ENCODE measurements at places on chromosomes 7 and 10.

GRCh38 chr7:154503962-154504550, 451.9 kb downstream of the DPP6 start:
- DNase-seq, result peak; percentile 5

DNA sequence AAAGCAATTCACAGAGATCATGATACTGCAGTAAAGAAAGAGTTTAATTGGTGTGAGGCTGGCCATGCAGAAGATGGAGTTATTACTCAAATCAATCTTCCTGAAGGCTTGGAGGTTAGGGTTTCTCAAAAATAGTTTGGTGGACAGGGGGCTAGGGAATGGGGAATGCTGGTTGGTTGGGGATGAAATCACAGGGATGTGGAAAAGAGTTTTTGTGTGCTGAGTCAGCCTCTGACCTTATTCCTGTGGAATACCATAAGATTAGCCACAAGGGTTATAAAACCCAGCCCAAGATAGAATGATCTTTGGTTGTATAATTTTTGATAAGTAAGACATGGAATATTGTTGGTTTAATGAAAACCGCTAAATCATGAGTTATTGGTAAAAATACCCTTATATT, 764.3 kb downstream of the TYW1 start:
- no peak for DNase-seq

- DNase-seq, result peak; percentile 18
Observed at GRCh38 chr7:47968847-47969774, 10.3 kb downstream of the HUS1 start.

DNA sequence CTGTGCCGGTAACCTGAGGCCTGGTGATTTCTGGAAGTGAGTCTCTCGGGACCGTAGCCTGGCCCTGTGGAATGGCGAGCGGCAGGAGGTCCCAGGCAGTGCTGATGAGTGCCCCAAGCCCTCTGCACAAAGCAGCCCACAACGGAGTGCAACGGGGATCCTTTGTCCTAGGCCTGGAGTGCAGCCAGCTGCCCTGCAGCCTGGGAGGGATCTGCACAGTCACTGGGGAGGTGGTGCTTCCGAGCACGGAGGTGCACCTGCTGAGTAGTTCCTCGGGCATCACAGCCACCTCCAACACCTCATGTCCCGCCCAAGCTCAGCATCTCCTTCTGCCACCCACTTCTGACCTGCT, 162.8 kb upstream of the ZMIZ1 start:
- DNase-seq, result no peak

DNA sequence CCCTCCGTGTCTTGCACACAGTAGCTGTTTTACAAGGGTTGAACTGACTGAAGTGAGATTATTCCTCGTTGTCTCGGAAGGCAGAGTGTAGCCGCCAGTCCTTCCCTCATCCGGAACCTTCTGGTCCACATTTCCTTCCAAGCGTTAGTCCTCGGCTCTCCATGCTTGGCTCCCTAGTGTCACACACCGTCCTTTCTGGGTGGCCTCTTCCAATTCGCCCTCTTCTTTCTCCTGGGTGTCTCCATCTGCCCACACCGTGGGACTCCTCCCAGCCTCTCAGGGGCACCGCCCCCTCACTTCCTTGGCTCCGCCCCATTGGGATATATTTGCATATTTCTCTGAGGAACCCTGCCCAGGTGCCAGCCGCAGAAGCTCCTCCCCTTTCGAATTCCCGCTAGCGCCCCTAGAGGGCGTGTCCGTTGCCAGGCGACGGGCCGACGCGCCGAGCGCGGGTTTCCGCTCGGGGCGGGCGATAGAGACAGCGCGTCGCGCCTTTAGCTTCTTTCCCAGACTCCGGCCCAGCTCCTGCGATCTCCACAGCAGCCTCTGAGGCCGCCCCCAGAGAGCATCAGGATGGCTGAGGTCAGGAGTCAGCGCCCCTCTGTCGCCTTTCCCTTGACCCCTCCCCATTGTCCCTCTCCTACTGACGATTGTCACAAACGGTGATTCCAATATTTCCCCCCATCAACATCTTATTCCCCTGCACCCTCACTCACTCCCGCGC, at the start of gene CFAP58:
Gene CFAP58, plus strand, starts transcription at position 509 of the 724 bp plus-strand sequence. Its CDS starts 65 bp downstream, at position 574.
- peak; percentile 59 for DNase-seq

DNA sequence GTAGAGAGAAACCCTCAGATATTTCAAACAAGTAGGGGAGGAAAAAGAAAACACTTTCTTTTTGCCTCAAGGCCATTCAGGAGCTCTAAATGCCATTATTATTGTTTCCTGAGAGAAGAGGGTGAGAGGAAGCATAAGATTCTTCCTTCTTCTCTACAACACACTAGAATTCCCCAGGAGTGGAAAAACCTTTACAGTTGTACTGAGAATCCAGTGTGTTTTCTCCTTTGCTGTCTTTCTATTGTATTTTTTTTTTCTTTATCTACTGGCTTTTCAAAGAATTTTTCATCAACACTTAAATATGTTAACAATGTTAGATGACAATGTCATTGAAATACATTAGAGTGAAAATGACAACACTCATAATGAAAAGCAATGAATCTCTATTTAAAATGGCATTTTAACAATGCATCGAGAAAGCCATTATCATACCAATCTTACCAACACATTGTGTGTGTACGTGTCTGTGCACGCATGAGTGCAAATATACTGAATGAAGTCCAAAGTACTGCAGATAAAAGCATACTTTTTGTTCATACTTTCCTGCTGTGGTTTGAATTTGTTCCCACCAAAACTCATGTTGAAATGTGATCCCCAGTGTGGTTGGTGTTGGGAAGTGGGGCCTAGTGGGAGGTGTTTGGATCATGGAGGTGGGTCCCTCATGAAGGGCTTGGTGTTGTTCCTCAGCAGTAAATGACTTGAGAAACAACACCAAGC, 24.2 kb upstream of the MACC1 start:
- no peak for DNase-seq

GRCh38 chr10:86306628-86307278, 59.8 kb downstream of the GRID1 start:
- no peak for DNase-seq

- no peak for DNase-seq
Observed at GRCh38 chr7:128003787-128004186, 27.4 kb downstream of the LRRC4 start.

GRCh38 chr7:11021468-11021867, 47.8 kb downstream of the PHF14 start:
- no peak for DNase-seq

Data from NCI-H446 treated with DMSO at 0.1 percent for 48 hours (cell line).